GM06990 (cell line): ENCODE measurements at places on chromosomes 5 and 9.

DNA sequence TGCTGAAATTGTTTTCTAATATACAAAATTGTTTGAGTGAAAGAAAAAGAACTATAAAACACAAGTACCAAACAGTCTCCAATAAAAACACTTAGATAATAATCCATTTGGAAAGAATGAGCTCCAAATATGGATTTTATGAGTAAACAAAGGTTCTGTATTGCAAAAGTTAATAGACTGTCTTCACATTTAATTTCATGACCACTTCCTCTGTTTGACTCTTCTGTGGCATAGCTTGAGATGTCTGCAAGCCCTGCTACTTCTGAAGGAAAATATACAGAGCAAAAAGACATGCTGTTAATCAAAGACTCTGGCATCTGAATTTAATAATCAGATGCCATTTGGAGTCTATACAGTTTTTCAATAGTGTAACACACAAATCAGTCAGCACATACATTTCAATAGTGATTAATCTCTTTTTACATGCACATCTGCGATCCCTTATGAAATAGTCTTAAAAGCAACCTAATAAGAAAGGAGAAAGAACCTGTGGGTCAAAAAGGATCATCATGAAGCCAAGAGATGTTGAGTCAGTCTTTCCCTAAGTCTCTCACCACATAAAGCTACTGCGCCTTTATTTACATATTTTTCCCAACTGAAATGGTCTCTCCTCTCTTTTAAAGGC lies 165.4 kb upstream of the LHFPL2 start:
- DNase-seq, result no peak

- no peak for DNase-seq
Measured at GRCh38 chr9:126366366-126367011, 39.9 kb downstream of the MVB12B start.

GRCh38 chr9:133777068-133777791 lies 39.1 kb upstream of the SARDH start:
- no peak for DNase-seq

DNA sequence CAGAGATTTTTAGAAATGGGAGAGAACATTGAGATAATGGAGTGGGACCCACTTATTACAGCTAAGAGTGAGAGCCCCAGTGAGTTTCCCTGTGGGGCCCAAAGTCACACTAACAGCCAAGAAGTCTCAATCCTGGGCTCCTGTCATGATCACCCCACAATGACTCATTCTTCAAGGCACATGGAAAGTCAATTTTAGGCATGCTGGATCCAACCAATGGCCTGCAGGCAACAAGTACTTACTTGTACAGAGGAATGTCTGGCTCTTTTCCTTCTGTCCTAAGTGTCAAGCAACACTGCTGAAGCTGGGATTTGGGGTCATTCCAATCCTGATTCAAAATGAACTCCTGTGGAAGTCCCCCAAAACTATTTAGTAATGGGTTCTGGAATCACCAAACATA lies 123.1 kb downstream of the DROSHA start:
- DNase-seq, result no peak

GRCh38 chr5:179766021-179766725 lies 27.6 kb upstream of the LTC4S start:
- DNase-seq, result no peak

GRCh38 chr5:134846641-134846960 lies 833 bp downstream of the C5orf24 start:
- DNase-seq, result no peak

DNA sequence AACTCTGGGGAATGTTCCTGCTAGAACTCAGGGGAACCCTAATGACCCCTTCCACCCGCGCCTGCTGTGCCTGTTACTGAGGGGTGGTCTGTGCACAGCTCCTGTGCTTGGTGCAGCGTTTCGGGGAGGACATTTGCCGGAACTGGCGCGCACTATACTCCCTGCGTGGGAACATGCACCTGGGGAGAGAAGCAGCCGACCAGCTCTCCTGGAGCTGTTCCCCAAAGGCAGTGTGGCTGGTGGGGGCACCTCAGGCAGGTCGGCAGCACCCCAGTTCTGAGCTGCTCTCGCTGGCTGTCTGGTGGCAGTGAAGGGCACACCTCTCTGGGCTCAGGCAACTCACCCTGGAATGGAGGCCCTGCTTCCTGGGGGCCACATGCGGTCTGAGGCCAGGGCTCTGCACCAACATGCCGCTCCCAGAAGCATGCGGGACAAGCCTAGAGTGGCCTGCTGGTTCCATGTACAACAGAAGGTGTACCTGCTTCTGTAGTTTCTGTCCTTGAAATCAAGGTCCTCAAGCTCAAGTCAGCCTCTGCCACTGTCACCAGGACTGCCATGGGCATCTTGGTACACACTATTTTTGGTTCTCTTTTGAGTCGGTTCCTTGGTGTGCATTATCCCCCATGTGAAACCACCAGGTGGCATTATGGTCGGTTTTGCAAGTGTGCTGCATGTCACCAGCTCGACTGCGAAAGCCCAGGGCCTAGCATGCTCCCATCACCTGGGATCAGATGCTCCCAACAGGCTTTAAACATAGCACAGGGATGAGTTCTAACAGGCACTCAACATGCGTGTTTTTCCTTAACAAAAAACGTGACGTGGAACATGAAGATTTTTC lies 7.8 kb upstream of the MRNIP start:
- DNase-seq, result no peak

GRCh38 chr5:131945551-131946168 lies at the start of gene MEIKIN:
Gene MEIKIN, minus strand, starts transcription at chr5:131945663. Its CDS starts 158 bp downstream, at chr5:131945505.
- no peak for DNase-seq

GRCh38 chr9:15101095-15101494 lies 190.9 kb upstream of the FREM1 start:
- DNase-seq, result no peak

DNA sequence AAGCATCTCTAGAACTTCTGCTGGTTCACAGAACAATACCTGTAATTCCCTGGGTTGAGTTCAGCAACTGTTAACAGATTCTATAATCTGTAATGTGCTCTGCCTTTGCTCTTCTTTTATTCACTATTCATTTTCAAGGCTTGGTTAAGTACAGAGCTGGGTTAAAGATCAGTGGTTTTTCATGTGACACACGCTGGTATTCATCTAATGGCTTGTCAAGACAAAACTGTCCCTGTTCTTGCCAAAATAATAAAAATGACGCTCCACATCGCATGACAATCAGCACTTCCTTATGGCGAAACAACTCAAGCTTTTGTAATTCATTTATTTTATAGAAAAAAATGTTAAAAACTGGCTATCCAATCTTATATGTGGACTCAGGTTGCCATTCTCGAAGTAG lies 137.9 kb downstream of the BNC2 start:
- DNase-seq, result no peak

DNA sequence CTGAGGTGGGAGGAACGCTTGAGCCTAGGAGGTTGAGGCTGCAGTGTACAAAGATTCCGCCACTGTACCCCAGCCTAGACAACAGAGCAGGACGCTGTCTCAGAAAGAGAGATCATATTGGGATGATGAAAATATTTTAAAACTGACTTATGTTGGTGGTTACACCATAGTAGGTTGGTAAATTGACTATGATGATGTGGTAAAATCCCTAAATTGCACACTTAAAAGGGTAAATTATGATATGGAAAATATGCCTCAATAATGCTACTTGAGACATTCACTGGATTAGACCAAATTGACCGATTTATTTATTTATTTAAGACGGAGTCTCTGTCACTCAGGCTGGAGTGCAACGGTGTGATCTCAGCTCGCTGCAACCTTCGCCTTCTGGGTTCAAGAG lies 21.9 kb upstream of the TOR1B start:
- no peak for DNase-seq
